Chondrocyte (in vitro differentiated cells): ENCODE measurements at places on chromosomes 16 and 17. TPM values are rescaled to one million over a fixed set of nuclear protein-coding genes. Genes with fewer than 3 reads are reported as not detected.

GRCh38 chr17:76691379-76692191, 19.2 kb downstream of the MXRA7 start:
- DNase-seq, result no peak

Gene CD79B
- total RNA-seq, result not detected in 3 replicates

Gene ZNF469
- 19.0 to 62.8 TPM (median 60.5 TPM) in 3 replicates for total RNA-seq

GRCh38 chr16:24737391-24737871, 8.0 kb downstream of the TNRC6A start:
- no peak for DNase-seq

Gene TUBB3
- total RNA-seq, result 97.1 to 117 TPM (median 104 TPM) in 3 replicates

Gene YBX2
- total RNA-seq, result 0.56 to 0.57 TPM in 2 of 3 replicates, not detected in the other

GRCh38 chr17:47949946-47950345, 7.7 kb downstream of the PRR15L start:
- DNase-seq, result no peak

- no peak for DNase-seq
Measured at GRCh38 chr16:50657241-50657640, 23.9 kb downstream of the SNX20 start.

Gene IST1
- 172 to 174 TPM (median 172 TPM) in 3 replicates for total RNA-seq

Gene PTX4
- total RNA-seq, result not detected in 3 replicates

DNA sequence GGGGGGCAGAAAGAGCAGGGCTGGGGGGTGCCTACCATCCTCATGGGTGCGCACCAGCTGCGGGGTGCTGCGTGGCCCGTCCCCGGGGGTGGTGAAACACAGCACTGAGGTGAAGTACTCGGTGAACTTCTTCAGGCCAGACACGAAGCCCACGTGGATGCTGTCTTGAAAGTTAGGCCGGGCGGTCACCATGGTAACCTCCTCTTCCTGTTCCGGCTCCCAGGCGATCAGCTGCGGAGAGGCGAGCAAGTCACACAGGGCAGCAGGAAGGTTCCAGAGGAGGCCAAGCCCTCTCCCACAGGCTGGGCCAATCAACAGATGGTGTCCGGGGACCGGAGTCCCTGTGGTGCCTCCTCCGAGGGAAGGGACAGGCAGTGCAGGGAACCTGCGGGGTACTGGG, 90.1 kb upstream of the CDC42EP4 start:
- peak; percentile 80 for DNase-seq

GRCh38 chr16:68286153-68287074, 22.1 kb downstream of the SLC7A6 start:
- no peak for DNase-seq

DNA sequence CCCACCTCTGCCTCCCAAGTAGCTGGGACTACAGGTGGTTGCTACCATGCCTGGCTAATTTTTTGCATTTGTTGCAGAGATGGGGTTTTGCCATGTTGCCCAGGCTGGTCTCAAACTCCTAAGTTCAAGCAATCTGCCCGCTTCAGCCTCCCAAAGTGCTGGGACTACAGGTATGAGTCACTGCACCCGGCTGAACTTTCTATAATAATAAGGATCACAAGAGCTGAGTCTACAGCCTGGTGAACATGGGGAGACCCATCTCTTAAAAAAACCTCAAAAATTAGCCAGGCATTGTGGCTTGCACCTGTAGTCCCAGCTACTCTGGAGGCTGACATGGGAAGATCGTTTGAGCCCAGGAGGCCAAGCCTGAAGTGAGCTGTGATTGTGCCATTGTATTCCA, 53.5 kb downstream of the WDR59 start:
- no peak for DNase-seq

Gene LASP1
- 444 to 599 TPM (median 593 TPM) in 3 replicates for total RNA-seq

- no peak for DNase-seq
Measured at GRCh38 chr16:1899641-1900451, 18.4 kb downstream of the HS3ST6 start.
